ENCODE measurements at places on chromosomes 7 and 10. TPM values are rescaled to one million over a fixed set of nuclear protein-coding genes. Genes with fewer than 3 reads are reported as not detected.

FAM241B gene
- 4.2 TPM for total RNA-seq

- no peaks in the 10 kb centered on the region for H3K4me1 ChIP-seq
- H3K4me3 ChIP-seq = no peak overlapping the region
- no peak overlapping the region for H3K27ac ChIP-seq
Observed at GRCh38 chr7:15174485-15174884, 271.9 kb upstream of the DGKB start.

ZNF239 gene
- 1.9 TPM for total RNA-seq

GRCh38 chr10:70921285-70921684 is 32.9 kb upstream of the PCBD1 start:
- no peaks in the 10 kb centered on the region for H3K4me1 ChIP-seq
- no peaks in the 10 kb centered on the region for H3K36me3 ChIP-seq
- no peak for DNase-seq
- no peaks in the 10 kb centered on the region for H3K27me3 ChIP-seq
- no peak overlapping the region for H3K27ac ChIP-seq
- H3K4me3 ChIP-seq = no peak overlapping the region

- no peak overlapping the region for H3K27ac ChIP-seq
- no peaks in the 10 kb centered on the region for H3K36me3 ChIP-seq
- no peak overlapping the region for H3K4me3 ChIP-seq
Observed at GRCh38 chr7:121456785-121457359, 60.8 kb upstream of the FAM3C start.

DNA sequence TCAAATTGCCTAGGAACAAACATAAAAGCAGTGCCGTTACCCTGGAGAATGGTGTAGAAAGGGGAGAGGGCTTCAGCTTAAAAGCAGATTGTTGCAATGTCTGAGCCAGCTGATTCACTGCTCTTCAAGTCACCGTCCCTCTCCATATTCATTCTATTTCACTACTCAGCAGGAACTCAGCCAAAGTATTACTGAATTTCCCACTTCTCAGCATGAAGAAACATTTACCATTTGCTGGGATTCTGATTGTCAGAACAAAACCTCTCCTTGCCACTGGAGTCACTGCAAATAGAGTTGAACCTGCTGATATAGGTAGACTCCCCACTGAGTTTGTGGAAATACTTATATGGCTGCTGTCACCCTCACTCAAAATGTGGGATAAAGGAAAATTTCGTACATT is 71.7 kb downstream of the PPP1R17 start:
- H3K36me3 ChIP-seq = no peaks in the 10 kb centered on the region
- no peaks in the 10 kb centered on the region for H3K27me3 ChIP-seq
- no peak overlapping the region for H3K4me3 ChIP-seq

DNA sequence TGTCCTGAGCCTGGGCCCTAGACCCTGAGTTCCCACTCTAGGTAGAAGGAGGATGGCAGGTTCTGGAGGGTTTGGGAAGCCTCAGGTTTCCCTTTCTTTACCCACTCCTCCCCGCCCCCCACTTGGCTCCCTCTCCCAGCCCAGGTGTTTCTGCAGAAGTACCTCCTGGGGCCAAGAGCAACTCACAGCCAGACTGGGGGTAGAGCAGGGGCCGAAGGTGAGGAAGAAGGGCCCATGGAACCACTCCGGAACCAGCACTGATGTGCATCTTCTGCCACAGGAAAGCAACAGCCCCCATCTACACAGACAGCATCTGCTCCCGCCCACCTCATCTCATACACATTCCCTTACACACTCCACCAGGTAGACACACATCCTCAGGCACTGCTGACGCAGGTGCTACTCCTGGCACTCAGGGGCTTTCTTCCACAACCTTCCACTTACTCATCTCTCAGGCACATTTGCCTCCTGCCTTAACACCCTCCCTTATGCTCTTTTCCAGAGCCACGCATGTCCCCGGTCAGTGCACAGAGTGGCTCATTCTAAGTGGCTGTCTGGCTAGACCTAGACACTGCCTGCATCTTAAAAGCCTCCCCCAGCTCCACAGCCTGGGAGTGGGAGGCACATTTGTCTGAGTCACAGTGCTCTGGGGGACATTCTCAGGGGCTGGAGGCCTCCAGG is 1.8 kb downstream of the EPHB6 start:
- no peak overlapping the region for H3K4me3 ChIP-seq
- peaks cover 6% of the 10 kb centered on the region for H3K4me1 ChIP-seq
- H3K36me3 ChIP-seq = no peaks in the 10 kb centered on the region
- H3K27me3 ChIP-seq = no peaks in the 10 kb centered on the region

Data from colonic mucosa (tissue), 4 donors.